ENCODE measurements at places on chromosomes 1 and 21.

- peak; percentile 87 for DNase-seq
These were observed 31.1 kb downstream of the PIGP start for GRCh38 chr21:37041706-37042271.

- DNase-seq: no peak
These were observed 89.1 kb upstream of the SLC35F3 start for GRCh38 chr1:233815357-233815756.

- no peak for DNase-seq
These were observed 53.2 kb downstream of the PRKCZ start for GRCh38 chr1:2103266-2103900.

DNA sequence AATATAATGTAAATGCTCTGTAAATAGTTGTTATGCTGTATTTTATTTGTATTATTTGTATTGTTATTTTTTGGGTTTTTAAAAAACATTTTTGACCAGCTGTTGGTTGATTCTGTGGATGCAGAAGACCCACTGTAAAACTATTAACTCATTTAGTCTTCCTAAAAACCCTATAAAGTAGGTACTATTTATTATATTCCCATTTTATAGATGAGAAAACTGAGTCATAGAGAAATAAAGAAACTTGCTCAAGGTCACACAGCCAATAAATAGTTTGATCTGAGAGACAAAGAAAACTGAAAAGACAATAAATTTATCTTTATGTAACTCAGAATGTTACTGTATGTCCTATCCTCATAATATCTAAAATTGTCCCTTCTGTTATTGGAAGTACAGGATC is 1.2 kb upstream of the MAP3K21 start:
- no peak for DNase-seq

DNA sequence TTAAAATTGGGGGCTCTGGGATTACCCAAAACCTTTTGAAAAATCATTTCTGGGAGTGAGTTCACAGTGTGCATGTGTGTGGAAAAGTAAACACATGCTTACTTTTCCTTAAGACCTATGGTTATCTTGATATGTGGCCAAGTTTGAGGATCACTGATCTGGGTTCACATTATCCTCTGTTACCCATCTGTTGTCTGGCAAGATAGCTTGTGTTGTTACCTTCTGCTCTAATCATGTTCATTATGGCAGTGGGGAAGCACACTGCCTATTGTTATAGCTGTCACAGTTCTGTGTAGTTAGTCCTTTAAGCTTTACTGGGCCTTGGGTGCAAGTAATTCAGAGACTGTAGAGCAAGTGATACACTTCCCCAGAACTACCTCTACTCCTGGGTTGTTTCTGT is 5.0 kb downstream of the CTBS start:
- DNase-seq: no peak

DNA sequence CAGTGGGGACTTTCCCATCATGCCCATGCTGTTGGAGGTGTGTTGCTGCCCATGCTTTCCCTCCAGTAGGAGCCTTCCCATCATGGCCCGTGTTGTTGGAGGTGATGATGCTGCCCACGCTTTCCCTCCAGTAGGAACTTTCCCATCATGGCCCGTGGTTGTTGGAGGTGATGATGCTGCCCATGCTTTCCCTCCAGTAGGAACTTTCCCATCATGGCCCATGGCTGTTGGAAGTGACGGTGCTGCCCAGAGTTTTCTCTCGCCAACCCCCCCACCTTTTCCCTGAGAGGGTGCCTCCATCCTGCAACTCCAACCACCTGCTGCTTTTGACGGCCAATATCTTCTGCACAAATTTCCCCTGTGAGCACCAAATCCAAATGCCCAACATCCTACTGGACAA is 205.7 kb downstream of the TOMM20 start:
- DNase-seq: no peak

DNA sequence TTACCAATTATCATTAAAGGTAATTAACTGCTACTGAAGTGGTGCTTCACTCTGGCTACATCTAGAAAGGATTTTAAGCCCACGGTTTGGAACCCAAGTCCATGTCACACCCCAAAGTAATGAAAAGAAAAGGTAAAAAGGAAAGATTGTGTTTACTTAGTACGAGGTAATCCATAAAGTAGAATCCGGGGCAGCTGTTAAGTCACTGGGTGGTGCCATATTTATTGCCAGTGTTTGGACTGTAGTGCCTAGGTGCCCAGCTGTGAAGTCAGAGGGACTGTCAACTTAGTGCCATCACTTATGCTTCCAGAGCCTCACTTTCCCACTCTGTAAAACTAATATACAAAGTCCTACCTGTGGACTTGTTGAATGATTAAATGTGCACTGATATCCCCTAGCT is 52.2 kb upstream of the GRHL3 start:
- DNase-seq: no peak

- DNase-seq: peak; percentile 14
These were observed 34.8 kb downstream of the RIMS3 start for GRCh38 chr1:40630488-40631223.

GRCh38 chr21:38668541-38668940 is 137.2 kb upstream of the ETS2 start:
- no peak for DNase-seq

DNA sequence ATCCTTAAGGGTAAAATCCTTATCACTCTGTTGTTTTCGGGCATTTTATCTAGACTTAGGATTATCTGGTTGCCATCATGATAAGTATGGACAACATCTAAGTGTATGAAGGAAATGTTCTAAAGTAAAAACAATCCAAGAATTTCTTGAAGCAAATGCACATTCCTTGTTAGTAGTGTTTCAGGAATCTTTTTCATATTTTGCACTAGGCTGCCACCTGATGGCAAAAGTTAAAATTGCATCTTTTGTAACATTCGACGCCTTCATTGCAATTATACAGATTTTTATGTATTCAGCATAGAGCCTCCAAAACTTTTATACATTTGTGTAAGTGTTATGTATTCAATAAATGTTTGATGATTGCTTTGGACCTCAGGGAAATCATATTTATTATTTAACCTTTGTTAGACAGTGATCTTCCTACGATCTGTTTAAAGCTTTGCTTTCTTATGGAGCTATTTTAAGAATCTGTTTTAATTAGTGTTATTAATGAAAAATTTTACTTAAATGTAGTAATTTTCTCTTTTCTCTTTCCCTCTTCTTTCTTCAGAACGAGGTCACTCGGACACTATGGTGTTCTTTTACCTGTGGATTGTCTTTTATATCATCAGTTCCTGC is 49.4 kb upstream of the KIAA1614 start:
- peak; percentile 48 for DNase-seq

DNA sequence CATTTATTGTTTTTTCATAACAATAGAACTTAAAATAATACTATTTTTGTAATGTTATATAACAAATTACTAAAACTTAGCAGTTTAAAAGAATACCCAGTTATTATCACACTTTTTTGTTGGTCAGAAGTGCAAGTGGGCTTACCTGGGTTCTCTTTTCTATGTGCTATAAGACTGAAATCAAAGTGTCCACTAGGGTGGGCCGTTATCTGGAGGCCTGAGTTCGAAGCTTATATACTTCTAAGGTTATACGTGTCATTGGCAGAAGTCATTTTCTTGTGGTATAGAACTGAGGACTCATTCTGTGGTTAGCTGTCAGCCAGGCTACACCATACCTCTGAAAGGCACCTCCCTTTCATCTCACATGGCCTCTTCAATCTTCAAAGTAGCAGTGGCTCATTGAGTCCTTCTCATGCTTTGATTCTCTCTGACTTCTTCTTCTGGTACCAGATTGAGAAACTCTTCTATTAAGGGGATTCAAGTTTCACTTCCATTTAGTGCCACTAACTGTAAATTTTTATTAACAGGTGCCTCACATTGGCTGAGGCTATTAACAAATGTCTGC is 414.3 kb downstream of the AMY1C start:
- DNase-seq: no peak

GRCh38 chr21:39685991-39686390 is 59.0 kb upstream of the IGSF5 start:
- no peak for DNase-seq

GRCh38 chr1:212366901-212367300 is 47.8 kb downstream of the PACC1 start:
- no peak for DNase-seq

GRCh38 chr1:41918450-41919043 is at the start of gene HIVEP3:
TSS of gene HIVEP3 (minus strand) at chr1:41918922.
- DNase-seq: peak; percentile 71

GRCh38 chr1:11645670-11646265 is 8.5 kb downstream of the FBXO2 start:
- peak; percentile 75 for DNase-seq

DNA sequence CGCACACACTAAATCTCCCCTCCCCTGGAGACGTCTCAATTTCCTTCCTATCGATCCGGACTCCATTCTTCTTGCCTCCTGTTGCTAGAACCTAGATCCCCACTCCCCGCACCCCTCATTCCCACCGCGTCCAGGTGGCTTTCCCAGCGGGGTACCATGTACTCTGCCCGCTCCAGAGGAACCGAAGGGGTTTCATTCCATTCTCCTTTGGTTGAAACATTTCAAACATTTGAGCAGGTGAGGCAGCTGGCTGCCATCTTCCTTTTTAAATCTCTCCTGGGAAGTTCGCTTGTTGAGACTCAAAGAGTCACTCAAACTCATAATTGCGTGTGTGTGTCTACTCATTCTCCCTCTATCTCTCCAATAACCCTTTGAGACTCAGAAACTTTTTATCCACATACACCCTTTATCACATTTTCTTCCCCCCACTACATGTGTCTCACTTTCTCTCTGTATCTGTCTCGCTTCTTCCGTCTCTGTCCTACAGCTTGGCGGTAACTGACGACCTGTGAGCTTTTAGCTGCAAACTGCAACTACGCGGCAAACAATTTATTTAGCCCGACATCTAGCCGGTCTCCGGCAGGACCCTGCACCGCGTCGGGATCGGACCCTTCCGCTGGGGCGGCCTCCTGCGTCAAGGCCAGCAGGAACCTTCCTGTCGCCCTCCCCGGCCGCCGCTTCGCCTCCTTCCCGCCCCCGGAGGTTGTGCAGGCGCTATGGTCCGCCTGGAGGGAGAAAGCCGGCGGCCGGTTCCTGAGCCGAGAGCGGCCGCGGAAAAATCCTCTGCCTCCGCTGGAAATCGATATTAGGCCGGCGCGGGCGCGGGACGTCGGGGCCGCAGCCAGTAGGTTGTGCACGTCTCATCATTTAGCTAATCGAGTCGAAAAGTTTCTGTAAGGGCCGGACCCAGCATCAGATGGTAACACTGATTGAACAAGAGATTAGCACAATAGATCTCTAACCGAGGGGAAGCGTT is 3.0 kb upstream of the FOXD3 start:
- no peak for DNase-seq

GRCh38 chr21:22201669-22202068 is 1203.5 kb downstream of the NCAM2 start:
- no peak for DNase-seq

GRCh38 chr1:8094481-8095241 is 68.6 kb upstream of the ERRFI1 start:
- DNase-seq: no peak

DNA sequence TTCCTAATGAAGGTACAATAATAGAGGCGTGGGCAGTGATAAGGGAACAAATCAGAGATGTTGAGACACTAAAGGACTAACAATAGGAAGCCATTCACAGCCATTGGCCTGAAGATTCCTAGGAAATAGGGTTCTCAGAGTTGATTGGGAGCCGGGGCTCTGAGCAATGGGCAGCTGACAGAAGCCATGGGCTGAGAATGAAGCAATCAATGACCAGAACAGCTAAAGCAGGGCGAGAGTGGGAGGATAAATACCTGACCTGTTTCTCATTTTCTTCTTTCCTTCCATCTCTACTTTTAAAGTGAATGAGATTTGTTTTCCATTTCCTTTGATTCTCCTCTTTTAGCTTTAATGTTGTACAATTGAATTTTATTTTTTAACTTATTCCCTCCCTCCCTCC is 774.7 kb upstream of the ADGRL4 start:
- no peak for DNase-seq

- no peak for DNase-seq
These were observed 95.2 kb downstream of the KIF14 start for GRCh38 chr1:200525090-200525987.

GRCh38 chr1:221672239-221672645 is 69.6 kb downstream of the DUSP10 start:
- DNase-seq: no peak

DNA sequence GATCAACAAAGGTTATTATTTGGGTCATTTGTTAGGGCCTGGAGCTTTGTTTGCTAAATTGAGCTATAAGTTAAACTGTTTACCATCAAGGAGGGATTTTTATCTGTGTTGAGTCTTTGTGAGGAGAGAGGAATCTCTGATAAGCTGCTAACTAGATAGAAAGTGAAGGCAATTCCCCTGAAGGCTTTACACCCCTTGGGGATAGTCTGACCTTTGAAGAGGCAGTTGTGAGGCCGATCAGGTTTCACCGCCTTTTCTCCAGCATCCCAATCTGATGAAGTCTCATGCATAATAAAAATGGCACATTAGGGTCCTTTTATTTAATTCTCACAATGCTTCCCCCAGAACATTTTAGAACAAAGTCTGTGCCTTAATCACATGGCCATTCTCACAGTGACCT is 21.8 kb downstream of the C1orf21 start:
- no peak for DNase-seq

DNA sequence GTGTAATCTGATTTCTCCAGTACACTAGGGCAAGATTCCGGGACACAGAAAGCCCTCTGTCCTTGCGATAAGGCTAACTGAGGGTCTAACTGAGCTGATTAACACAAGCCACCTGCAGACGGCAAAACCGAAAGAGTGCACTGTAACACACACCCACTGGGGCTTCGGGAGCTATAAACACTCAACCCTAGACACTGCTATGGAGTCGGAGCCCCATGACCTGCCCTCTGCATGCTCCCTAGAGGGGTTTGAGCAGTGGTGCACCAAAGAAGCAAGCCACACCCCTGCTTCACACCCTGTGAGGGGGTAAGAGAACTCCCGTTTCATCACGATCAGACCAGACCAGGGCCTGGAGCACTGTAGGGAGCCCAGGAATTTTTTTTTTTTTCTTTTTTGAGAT is 72.4 kb downstream of the DMRTA2 start:
- DNase-seq: no peak
